Activated CD4-positive, alpha-beta T cell treated with anti-CD3 and anti-CD28 coated beads, Interleukin-2, amount 50 U/mL, for 24 hours (primary cell): ENCODE measurements at places on chromosomes 12 and 14.

- DNase-seq, result no peak
Observed at GRCh38 chr12:114263056-114263805, 142.7 kb downstream of the TBX5 start.

DNA sequence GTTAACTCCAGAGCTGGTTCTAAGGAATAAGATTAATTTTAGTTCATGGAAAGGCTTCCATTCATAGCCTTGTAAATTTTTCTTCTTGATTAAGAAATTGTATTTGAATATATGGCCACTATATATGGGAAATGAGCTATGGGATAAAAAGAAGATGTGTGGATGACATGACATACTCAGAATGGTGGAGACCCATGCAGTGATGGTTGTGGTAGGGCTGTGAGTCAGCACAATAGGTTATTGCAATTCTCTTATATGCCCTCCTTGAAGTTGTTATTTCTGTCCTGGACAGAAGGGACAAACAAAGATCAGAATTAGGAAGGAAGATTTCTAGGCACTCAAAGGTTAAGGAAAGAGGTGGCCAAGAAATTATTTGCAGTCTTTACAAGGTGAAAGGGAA is 21.5 kb downstream of the RASSF9 start:
- DNase-seq, result no peak

DNA sequence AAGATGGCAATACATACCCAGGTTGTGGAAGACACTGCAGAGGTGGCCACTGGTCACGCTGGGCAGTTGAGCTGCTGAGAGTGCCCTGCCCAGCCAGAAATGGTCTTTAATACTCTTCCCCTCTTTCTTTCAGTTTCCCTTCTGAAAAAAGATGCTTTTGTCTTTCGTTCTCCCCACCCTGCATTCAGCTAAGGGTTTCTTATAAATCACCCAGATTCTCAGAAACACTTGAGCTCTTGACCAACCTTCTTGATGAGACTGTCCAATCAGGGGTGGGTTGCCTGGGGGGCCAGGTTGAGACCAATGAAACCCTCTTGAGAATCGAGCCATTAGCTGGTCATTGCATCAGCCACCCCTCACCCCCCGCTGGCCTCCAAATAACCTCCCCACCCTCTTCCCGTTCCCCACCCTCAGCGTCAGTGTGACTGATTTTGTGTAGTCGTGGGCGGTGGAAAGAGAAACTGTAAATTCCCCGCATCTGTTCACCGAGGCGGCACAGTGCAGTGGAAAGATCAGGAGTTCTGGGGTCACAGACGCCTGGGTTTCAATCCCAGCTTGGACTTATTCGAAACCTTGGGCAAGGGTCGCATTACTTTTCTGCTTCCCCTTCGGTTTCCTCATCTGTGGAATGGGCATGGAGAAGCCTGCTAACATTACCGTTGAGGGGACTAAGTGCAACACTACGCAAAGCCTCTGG is 52.3 kb downstream of the SLC25A47 start:
- DNase-seq, result peak; percentile 76

GRCh38 chr14:39050389-39050788 is 52.6 kb downstream of the SEC23A start:
- DNase-seq, result no peak

DNA sequence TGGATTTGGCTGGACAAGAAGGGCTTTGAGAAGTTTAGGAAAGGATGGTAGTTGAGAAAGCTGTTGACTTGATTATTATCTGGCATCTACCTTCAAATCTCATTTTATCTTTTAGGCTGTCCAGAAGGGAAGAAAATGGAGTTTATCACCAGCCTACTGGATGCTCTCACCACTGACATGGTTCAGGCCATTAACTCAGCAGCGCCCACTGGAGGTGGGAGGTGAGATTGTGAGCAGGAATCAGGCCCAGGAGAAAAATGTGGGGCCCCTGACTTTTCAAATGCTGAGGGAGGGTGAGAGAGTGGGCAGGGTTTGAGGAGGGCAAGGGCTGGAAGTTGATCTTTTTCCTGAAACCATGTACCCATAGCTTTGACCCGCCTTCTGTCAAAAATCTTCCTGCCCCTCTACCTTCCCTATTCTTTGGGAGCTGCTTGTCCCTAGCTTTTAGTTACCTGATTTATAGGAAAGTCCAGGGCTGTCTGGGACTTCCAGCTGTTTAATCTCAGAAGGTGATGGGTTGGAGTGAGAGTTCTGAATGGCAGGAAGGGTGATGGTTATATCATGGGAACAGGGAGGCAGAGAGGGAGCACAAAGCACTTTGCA is 134.2 kb downstream of the SMOC1 start:
- DNase-seq, result no peak

DNA sequence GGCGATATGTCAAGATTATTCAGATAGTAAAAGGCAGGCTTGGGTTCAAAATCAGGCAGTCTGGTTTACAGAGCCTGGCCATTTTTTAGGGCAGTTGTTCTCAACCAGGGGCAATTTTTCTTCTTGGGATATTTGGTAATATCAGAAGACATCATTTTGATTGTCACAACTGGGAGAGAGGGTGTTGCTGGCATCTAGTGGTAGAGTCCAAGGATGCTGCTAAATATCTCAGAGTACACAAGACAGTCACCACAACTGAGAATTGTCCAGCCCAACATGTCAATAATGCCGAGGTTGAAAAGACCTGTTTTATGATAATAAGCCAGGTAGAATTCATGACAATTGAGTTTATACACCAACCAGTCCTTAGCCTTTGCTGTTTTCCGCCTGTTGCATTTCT is 733.9 kb downstream of the NRXN3 start:
- DNase-seq, result no peak

- DNase-seq, result no peak
Observed at GRCh38 chr14:95959317-95959716, 79.8 kb upstream of the C14orf132 start.

DNA sequence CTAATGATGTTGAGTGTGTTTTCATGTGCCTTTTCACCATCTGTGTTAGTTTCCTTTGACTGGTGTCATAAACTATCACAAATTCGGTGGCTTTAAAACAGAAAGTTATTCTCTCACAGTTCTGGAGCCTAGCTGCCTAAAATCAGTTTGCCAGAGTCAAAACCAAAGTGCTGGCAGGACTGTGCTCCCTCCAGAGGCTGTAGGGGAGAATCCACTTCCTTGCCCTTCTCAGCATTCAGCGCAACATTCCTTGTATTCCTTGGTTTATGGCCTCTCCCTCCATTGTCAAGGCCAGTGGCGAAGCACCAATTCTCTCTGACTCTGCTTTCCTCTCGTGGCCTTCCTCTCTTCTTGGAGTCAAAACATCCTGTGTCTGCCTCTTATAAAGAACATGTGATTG is 174.2 kb upstream of the PDE3A start:
- no peak for DNase-seq

- DNase-seq, result no peak
Observed at GRCh38 chr12:45582986-45583659, 146.4 kb upstream of the ARID2 start.

DNA sequence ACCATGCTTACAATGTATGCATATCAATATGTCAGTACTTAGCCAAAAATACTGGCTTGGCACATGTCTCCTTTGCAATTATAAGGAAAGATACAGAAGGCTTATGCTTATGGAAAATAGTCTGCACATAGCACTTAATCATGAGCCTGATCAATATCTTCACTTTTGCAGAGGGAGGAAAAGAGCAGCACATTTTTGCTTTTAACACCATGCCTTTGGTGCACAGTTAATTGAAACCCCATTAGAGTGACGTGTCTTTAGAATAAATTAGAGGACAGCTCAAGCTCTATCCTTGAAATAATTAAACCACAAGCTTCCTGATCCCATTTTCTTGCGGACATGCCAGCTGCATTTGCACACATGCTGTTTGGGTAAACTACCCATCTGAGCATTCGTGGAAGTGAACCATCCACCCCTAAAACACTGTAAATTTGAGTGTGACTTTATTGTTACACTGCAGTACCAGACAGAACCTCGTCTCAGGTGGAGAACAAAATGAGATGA is 839.9 kb upstream of the MGAT4C start:
- DNase-seq, result no peak

DNA sequence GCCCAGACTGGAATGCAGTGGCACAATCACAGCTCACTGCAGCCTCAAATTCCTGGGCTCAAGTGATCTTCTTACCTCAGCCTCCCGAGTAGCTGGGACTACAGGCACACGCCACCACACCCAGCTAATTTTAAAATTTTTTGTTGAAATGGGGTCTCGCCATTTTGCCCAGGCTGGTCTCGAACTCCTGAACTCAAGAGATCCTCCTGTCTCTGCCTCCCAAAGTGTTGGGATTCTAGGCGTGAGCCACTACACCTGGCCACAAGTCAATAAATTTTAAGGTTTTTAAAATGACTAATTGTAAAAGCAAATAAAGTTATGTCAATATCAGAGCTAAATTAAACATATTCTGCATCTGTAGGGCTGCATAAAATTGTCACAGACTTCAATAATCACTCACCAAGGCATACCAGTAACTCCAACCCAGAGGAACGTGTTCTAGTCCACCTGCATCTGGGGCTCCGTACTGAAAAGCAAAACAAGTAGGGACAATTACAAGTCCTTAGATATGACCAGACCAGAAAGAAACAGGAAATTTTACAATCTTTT is 13.9 kb downstream of the GNS start:
- DNase-seq, result no peak

DNA sequence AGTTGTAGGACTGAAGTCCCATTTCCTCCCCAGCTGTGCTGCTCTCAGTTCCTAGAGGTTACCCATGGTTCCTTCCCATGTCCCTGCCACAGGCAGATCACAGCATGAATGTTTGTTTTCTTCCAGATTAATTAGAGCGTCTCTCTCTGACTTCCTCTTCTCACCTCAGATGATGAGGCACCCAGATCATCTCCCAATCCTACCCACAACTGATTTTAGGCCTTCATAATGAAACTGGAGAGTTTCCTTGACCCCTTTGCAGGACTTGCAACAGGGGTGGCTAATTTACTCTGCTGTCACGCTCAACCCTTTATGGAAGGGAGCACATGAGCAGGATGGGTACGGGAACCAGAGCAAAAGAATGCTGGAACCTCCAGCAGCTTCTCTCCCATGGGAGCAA is 32.1 kb upstream of the TXNRD1 start:
- DNase-seq, result no peak

- no peak for DNase-seq
Observed at GRCh38 chr12:83462419-83462818, 775.7 kb downstream of the TMTC2 start.

DNA sequence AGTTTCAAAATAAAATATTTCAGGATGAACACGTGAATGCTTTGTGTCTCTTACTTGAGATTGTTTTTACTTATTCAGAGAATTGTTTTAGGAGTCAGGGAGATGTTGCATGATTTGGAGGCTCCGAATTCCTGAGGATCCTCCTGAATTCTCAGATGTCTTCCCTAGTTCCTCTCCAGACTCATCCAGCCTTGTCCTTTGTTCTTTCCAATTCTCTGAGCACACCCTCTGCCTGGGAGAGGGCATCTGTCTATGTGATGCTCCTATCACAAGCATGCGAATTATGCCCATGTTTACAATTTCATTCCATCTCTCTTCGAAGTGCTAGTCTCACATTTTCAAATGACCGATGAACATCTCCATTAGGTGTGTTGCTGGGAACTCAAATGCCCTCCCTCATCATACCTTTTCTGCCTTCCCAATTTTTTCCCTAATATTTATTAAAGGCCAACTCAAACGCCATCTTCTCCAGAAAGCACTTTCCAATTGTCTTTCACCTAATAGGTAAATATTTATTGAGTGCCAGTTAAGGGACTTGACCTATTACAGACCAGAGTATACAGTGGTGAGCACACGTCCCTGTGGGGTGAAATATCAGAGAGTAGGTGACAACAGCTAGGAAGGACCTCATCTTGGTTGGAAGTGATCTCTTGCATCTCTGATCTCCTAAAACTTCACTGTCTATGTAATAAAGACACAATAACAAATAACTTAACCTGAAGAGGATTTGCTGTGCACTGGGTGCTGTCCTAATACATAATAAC is 64.4 kb downstream of the ARF6 start:
- DNase-seq, result no peak

- DNase-seq, result peak; percentile 16
Observed at GRCh38 chr12:94208622-94208966, 60.2 kb downstream of the PLXNC1 start.

- DNase-seq, result no peak
Observed at GRCh38 chr14:66498311-66498710, 9.6 kb upstream of the GPHN start.

- DNase-seq, result no peak
Observed at GRCh38 chr14:49545071-49545470, 41.1 kb downstream of the RPS29 start.

DNA sequence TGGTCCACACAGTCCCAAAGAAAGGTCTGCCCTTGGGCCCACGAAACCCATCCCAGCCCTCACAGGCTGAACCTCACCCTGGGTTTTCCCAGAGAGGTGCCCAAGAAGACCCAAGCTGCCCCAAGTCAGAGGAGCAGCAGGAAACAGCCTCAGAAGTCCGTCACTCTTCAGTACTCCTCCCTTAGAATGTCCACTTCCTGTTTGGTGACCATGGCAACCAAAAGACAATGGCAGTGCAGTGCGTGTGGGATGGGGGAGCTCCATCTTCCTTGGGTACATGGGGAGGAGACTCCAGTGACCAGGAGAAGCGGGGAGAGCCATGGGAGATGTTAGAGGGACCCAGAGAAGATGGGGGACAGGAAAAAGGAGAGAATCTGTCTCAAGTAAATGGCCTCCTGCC is 11.3 kb downstream of the SELPLG start:
- DNase-seq, result no peak

- DNase-seq, result no peak
Observed at GRCh38 chr14:90603336-90603735, 206.5 kb downstream of the CALM1 start.

- no peak for DNase-seq
Observed at GRCh38 chr14:104686624-104687517, 2.5 kb upstream of the INF2 start.

DNA sequence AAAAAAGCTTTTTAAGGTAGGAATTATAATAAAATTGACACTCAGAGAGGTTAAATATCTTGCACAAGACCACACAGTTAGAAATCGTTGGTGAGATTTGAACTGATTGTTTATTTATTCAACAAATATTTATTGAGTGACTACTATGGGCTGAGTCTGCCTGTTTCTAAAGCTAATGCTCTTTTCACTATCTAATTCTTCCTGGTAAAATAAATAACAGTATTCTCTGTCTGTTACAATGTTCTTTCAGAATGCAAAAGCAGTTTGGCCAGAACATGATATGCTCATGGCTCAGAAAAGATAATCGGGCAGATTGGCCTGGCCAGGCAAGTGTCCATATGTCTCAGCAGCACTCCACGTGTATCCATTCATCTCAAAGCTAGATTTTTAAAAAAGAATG is 82.0 kb downstream of the BTG1 start:
- DNase-seq, result no peak

DNA sequence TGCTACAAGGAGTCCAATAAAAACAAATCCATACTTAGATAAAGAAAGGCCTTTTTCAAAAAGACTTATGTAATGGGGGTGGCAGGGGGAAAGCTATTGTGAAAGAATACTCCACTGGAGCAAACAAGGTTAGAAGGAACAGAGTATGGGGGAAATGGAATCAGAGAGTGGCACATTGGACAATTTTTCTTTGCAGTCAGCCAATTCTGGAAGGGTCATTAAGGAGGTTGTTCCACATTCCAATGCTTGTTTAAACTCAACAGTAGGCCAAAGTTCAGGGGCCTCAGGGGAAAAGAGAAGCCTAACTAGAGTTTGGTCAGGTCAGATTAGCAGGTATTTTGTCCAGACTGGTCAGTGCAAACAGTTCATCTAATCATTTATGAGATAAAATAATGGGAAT is 105.2 kb upstream of the RESF1 start:
- no peak for DNase-seq

- no peak for DNase-seq
Observed at GRCh38 chr14:93104961-93105360, 10.8 kb downstream of the ITPK1 start.
